Effector memory CD4-positive, alpha-beta T cell (primary cell): ENCODE measurements at places on chromosomes 5 and 9.
A peak's percentile ranks its signal among the peaks of the same experiment; 100 is the strongest.

DNA sequence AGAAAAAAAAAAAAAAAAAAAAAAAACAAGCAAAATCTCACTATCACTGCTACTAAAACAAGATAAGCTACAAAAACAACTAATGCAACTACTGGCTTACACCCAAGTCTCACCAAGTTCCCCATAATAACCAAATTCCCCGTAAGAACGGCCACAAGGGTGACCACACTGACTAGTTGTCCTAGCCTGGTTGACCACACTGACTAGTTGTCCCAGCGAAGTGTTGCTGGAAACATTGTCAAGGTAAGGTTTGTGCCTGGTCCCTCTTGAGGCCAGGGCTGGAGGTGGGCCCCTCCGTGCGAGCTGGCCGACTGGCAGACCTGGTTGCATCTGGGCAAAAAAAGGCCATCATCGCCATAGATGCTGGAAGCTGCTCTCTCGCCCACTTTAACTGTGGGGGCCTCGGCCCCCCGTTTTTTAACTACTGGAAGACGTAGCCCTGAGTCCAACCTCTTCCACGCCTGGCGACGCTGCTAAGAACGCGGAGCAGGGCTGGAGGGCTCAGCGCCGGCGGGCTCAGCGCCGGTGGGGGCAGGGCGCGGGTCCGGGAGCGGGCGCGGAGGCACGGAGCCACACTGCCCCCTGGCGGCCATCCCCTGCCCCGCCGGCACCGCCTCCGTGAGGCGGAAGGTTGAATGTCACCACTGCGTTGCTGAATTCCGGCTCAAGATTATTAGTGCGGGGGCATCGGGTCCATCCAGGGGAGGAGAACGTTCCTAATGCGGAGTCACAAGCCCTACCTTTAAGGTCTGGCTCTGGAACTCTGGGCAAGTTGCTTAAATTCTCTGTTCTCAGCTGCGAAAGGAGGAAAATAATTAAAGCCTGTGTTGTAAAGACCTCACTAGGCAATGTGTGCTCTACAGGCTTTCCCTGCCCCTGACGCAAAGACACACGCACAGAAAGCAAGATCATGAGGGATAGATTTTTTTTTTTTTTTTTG lies 84.0 kb downstream of the HSD17B3 start:
- peak; percentile 32 for DNase-seq

GRCh38 chr5:40484495-40484894 lies 195.2 kb upstream of the PTGER4 start:
- DNase-seq: no peak

- DNase-seq: no peak
Observed at GRCh38 chr5:35331956-35332950, 102.0 kb upstream of the PRLR start.

DNA sequence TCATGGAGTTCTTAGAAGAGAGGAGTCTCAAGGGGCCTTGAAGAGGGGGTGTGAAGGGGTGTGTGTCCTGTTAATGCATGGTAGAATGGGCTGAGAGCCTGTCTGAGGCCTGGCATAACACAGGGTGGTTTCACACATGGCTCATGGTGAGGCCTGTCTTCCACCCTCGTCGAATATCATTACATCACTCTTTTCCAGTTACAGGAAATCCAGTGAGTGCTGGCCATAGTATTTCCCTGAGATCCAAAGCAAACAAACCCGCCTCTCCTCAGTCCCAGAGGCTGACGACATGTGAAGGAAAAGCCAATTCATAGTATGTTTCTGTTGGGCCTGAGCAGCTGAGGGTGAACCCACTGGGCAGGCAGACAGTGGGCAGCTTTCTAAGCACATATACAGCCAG lies 159.4 kb upstream of the NR3C1 start:
- DNase-seq: no peak

DNA sequence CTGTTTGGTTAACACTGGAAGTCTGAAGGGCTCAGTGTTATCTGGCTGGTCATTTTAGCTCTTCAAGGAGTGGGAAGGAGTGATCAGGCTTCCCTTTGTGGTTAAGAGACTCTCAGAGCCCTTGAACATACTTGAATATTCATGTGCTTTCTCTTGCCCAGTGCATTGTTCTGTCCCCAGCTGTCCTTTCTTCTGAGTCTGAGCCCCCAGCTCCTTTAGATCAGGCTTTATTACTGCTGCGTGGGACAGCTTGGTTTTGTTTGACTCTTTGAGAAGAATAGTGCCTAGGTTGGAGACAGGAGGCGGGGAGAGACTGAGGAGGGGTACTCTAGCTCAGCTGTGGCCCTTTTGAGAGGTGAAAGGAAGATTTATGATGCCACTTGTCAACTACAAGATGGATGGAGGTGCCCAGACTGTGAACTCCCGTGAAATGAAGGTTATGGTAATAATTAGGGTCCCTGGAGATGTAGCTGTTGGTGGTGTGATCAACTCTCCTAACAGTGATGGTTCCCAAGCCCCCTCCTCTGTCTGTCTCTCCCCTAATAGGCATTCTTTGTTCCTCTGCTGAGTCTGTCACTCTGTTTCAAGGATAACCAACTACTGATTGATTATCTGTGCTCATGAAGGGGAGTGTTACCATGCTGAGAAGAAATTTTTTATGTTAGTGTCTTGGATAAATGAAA lies 83.1 kb upstream of the GLRA1 start:
- no peak for DNase-seq

DNA sequence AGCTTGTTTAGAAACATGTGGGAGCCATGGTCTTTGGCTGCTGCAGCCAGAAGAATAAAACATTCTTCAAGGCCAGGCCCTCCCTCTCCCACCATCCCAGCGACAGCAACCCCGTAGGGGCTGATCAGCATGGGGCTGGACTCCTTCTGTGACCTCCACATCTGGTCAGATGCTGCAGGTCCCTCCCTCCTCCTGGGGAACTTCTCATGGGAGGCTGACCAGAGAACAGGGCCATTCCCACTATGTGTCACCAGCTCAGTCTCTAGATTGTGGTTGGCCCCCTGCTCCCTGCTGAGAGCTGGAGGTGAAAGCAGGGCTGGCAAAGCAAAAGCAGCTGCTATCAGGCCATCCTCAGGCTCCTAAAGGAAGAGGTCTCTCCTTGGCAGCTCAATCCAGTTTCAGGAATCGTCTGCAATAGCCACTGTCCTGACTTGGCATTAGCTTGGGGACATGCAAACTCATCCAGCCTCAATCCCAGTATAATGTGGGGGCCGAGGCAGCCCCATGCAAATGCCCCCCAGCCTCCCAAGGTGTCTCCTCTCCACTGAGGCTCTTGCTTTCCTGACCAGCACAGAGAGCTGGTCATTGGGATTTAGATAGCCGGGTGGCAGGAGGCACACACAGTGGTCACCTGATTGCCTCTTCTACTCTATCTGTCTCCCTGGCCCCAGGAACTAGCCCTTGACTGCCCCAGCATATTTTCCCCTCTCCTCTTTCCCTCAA lies 81.5 kb downstream of the NRG2 start:
- no peak for DNase-seq

DNA sequence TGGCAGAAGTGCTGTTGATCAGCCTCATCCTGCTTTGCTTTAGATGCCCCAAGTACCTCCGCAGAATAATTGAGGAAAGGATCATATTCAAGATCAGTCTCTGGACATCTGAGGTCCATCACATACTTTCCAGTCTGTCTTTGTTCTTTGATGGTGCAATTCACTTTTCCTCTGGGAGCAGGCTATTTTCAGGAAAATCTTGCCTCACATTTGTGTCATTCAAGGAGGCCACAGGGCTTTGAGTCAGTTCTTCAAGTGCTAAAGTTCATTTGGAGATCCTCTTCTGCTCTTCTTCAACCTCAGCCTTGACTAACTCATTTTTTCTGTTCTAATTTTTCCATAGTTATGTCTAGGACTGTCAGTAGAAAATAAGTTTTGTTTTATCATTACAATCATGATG lies 18.6 kb downstream of the EQTN start:
- no peak for DNase-seq

DNA sequence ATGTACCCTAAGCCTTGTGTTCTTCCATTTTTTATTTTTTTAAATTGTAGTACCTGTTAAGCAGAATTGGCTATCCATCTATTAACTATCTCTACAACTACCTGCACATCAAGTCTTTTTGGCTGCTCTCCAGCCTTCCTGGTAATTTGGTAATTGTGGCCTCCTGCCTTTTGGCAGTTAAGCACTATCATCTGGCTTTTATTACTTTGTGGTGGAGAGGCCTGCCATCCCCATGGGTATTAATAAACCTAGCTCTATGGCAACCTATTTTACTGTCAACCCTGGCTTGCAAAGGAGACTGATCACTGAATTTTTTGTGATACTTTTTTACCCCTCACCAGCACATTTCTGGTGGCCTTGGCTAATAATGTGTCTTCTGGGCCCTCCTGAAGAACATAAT lies 20.5 kb downstream of the SELENOP start:
- no peak for DNase-seq
